ENCODE measurements at places on chromosomes 16 and 17. TPM values are rescaled to one million over a fixed set of nuclear protein-coding genes. Genes with fewer than 3 reads are reported as not detected.

DNA sequence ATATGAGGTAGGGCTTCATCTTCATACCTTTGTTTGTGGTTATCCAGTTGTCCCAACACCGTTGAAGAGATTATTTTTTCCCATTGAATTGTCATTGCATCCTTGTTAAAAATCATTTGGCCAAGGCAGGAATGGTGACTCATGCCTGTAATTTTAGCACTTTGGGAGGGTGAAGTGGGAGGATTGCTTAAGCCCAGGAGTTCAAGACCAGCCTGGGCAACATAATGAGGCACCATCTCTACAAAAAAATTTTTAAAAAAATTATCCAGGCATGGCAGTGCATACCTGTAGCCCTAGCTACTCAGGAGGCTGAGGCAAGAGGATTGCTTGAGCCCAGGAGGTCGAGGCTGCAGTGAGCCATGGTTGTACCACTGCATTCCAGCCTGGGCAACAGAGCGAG, 223.9 kb downstream of the TANC2 start:
- DNase-seq = no peak

DNA sequence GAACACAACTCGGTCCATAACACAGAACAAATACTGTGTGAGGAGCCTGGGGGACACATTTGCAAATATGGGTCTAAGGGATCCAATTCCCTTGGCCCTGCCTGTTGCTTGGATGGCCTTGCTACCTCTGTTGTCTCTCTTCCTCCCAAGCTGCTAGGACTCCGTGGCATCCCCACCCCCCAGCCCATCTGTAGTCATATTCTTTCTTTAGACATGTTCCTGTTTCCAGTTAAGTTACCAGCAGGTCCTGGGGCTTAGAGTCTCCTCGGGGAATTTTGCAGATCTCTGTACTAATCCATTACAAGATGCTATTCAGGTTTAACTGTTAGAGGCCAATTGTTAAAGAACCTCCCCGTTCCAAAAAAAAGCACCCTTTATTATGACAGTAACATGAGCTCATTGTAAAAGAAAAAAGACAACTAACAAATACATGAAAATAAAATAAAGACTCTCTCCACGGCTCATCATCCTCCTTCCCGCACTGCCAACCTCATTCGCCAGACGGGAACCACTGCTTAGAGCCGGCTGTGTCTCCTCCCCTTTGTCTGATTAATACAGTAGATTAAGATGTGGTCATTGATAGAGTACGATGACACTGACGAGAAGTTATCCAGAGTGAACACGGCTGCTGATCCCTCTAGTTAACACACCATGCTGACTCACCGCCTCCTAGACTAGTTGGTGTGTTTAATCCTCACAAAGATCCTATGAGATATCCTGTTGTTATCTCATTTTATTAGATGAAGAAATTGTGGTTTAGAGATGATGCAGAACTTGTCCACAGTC, 22.2 kb downstream of the HS3ST4 start:
- DNase-seq = no peak

KRTAP4-7 gene
- not detected for total RNA-seq

DNA sequence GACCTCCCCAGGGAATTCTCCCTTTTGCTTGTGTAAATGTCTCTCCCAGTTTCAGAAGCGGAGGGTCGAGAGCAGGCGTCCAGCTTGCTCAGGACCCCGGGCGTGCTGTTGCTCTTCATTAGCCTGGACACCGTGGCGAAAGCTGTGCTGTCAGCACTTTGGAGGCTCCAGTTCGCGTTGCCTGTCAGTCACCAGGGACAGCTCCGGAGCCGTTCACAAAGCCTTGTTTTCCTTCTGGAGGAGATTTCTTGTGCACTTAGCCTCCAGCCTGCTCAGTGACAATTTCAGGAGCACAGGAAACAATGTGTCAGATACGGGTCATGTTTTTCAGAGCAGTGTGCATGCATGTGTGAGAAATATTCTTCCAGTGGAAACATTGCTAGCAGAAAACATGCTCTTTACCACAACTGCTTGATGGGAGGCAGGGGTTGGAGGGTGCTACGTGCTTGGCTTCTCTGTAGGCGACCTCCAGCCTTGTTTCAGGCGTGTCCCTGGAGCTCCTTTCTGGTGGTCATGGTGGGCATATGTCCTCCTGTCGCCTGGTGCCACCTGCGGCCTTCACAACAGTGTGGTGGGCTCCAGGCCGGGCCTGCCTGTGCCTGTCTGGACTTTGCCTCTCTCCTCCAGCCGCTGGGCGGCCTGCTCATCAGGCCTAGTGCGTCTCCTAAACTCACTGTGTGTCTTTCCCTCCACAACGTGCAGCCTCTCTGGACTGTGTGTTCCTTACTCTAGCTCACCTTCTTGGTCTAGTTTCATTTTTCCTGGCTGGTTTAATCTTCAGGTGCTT, 29.0 kb downstream of the ZNF750 start:
- no peak for DNase-seq

- DNase-seq = no peak
These were observed 132.2 kb upstream of the MPHOSPH6 start for GRCh38 chr16:82302042-82302727.

DNA sequence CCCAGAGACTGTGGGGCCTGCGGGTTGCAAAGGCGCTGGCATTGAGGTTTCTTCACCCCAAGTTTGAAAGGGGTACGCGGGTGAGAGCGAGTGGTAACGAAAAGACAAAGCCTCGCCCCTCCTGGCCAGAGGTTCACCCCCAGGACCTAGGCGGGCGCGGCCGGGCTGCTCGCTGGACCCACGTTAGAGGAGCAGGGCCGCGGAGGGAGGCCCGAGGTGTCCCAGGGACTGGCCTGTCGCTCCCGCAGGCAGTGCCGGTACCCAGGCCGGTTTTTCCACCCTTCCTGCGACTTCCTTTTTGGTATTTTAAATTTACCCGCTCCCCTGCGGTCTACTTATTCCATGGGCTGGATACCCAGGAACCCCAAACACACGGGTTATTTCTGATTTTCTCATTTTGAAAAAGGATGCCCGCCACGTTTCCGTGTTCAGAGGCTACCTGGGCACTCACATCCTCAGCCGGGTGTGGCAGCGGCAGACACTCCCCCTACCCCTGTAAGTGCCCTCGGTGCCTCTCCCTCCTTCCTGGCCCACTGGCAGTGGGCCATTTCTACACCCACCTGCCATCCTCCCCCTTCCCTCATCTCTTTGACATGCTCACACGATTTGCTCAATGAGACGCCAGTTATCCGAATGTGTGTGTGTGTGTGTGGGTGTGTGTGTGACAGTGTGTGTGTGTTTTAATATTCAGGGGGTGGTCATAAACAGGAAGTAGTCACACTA, 1.6 kb upstream of the FOXL1 start:
- no peak for DNase-seq

ATP2C2 gene
- total RNA-seq = under 0.01 TPM

PERCC1 gene
- 5.1 TPM for total RNA-seq

Measured in hematopoietic multipotent progenitor cell (in vitro differentiated cells).